ENCODE measurements at places on chromosomes 6 and 20.

GRCh38 chr6:112951829-112952228 lies 604.7 kb downstream of the RFPL4B start:
- no peak for DNase-seq

DNA sequence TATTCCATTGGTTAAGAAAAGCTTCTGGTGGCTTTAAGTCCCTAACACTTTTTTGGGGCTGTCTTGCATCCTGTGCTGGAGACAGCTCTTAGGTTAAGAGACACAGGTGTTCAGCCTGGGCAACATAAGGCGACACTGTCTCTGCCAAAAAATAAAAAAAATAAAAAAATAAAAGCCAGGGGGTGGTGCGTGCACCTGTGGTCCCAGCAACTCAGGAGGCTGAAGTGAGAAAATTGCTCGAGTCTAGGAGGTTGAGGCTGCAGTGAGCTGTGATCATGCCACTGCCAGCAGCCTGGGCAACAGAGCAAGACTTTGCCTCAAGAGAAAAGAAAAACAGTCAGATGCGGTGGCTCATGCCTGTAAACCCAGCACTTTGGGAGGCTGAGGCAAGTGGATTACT lies 55.6 kb upstream of the ZMYND8 start:
- DNase-seq: no peak

- DNase-seq: no peak
Observed at GRCh38 chr6:46756469-46757213, 9.9 kb downstream of the ANKRD66 start.

DNA sequence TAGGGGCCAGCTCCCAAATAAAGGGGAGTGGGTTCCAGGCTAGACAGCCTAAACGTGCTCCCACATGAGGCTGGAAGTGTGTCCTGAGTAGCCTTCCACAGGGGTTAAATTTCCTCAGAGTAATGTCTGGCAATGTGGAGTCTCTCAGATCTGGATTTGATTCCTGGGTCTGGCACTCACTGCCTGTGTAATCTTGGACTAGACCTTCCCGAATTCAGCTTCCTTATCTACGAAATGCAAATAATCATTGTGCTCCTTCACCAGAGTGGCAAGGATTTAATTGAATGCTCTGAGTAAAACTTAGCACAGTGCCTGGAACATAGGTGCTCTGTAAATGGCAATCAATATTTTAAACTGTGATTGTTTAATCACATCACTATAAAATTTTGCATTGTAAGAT lies 114.4 kb downstream of the SLX4IP start:
- no peak for DNase-seq

- no peak for DNase-seq
Observed at GRCh38 chr20:32160341-32160740, 47.2 kb downstream of the PLAGL2 start.

DNA sequence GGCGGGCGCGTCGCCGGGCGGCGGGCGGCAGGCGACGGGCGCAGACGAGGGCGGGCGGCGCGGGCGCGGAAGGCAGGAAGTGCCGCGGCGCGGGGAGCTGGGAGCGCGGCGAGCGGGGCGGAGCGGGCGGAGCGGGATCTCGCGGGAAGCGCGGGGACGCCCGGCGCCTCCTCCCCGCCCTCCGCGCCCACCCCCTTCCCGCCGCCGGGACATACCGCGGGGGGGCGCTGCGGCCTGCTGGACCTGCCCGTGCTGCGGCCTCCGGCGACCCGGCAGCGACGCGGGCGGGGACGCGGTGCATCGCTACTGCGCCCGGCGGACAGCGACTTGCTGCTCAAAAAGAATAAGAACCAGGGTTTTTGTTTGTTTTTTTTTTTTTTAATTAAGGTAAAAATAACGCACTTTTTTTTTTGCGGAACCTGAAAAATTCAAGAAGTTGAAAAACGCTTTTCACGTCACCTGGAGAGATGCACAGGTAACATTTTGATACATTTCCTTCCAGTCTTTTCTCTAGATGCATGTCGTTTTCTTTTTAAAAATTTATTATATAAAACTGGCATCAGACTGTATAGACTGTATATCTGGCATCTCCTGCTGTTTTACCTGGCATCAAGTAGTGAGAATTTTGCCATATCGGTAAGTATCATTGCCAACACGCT lies at the start of gene CENPB:
Gene CENPB, minus strand, starts transcription at position 76 of the 659 bp plus-strand sequence. CDS start 257 bp downstream, outside the sequence.
- peak; percentile 92 for DNase-seq

DNA sequence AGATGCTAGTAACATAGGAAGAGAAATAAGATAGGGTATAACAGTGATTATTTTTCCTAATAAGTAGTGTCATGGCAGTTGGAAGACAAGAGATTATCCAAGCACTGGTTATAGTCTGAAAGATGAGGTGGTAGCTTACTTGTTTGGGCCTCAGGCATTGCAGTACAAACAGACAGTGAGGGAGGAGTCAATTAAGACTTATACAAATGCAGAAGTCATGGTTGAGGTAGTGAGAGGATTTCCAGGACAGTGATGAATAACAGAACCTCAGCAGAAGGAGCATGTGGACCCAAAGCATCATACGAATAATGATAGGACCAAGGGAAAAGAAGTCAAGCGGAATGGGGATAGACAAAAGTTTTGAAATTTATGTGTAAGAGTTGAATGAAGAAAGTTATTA lies 53.5 kb downstream of the HCRTR2 start:
- DNase-seq: no peak

GRCh38 chr20:25078662-25079061 lies 3.3 kb downstream of the VSX1 start:
- DNase-seq: no peak

DNA sequence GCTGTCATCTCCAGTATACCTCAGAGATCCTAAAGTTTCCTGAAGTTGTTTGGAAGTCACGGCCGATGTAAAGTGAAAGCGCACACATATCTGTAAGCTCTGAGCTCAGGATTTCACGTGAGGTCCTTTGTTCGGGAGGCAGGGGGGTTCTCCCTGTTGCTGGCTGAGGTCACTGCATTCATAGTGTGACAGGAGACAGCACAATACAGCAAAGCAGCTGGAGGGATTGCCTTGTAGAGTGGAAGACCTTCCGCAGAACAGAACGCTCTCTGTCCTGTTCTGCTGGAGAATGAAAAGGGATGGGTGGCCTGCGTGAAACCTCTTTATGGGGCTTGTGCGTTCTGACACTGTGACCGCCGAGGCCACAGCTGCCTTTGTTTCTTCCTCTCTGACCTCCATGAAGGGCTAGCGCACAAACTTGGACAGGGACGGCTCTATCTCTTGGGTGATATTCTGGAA lies 13.4 kb upstream of the SERPINB1 start:
- no peak for DNase-seq

DNA sequence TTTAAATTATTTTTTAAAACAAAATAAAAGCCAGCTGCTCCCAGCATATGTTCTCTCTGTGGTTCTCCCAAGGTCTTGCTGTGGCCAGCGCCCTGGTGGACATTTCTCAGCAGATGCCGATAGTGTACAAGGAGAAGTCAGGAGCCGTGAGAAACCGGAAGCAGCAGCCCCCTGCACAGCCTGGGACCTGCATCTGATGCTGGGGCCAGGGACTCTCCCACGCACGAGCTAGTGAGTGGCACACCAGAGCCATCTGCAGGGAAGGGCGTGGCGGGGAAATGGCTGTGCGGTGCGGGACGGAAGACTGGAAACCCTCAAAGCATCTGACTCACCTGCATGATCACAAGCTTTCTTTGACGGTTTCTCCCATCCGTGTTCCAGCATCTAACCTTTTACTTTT lies 16.5 kb downstream of the GFRA4 start:
- DNase-seq: no peak

DNA sequence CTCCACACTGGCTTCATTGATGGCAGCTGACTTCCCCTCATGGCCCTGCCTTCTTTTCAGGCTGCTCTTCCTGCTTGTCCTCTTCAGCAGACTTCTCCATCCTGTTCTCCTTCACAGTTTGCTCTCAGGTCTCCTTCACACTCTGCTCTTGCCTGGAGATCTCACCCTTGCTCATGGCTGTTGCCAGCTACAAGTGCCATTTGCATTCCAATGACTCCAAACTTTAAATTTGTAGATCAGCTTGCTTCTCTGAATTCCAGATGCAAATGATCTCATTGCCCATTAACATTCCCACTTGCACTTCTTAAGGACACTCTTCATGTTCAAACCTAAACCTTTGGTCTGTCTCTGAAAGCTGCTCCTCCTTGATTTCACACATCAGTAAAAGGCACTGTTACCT lies 343.0 kb downstream of the QKI start:
- no peak for DNase-seq

GRCh38 chr6:119226089-119226488 lies 123.5 kb downstream of the MAN1A1 start:
- DNase-seq: no peak

Data from activated CD4-positive, alpha-beta memory T cell treated with anti-CD3 and anti-CD28 coated beads, Interleukin-2, amount 10 ng/mL, durations not matched to agents 7 days and 5 days (primary cell).